ENCODE measurements at places on chromosomes 2 and 18. TPM values are rescaled to one million over a fixed set of nuclear protein-coding genes. Genes with fewer than 3 reads are reported as not detected.

IL36RN gene
- not detected for total RNA-seq

PROKR1 gene
- total RNA-seq = not detected

DNA sequence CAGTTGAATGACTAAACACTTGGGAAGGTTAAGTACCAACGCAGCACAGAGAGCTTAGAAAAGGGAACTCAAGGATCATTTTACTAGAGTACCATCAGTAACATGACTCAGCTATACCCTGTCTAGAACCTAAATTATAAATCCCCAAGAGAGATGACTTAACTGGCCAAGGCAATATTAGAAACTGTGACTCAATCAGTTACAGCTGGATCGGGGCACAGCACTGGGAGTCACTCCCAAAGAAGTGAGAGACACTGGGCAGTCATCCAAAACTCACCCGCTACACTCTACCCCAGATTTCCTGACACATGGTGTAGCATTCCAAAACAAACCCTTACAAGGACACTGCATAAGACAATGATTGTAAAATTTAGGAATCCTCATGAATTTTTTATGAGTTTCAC is 17.7 kb downstream of the IWS1 start:
- peak overlapping the region; percentile 59 for H3K27ac ChIP-seq
- H3K36me3 ChIP-seq = peaks cover 17% of the 10 kb centered on the region
- no peaks in the 10 kb centered on the region for H3K27me3 ChIP-seq
- peak; percentile 83 for DNase-seq

GRCh38 chr2:166042356-166042755 is 85.5 kb downstream of the SCN1A start:
- H3K4me1 ChIP-seq = no peaks in the 10 kb centered on the region
- H3K27ac ChIP-seq = no peak overlapping the region
- H3K36me3 ChIP-seq = no peaks in the 10 kb centered on the region
- no peak for DNase-seq
- no peaks in the 10 kb centered on the region for H3K27me3 ChIP-seq

PDE6D gene
- total RNA-seq = 46.1 TPM

GRCh38 chr18:24015639-24016631 is 1.4 kb downstream of the TTC39C start:
- DNase-seq = no peak
- H3K36me3 ChIP-seq = no peaks in the 10 kb centered on the region
- no peak overlapping the region for H3K27ac ChIP-seq

GRCh38 chr18:48197819-48198218 is 211.4 kb downstream of the ZBTB7C start:
- no peaks in the 10 kb centered on the region for H3K27me3 ChIP-seq
- H3K36me3 ChIP-seq = no peaks in the 10 kb centered on the region
- peaks cover 35% of the 10 kb centered on the region for H3K4me1 ChIP-seq
- H3K27ac ChIP-seq = no peak overlapping the region
- no peak overlapping the region for H3K4me3 ChIP-seq
- no peak for DNase-seq

DNA sequence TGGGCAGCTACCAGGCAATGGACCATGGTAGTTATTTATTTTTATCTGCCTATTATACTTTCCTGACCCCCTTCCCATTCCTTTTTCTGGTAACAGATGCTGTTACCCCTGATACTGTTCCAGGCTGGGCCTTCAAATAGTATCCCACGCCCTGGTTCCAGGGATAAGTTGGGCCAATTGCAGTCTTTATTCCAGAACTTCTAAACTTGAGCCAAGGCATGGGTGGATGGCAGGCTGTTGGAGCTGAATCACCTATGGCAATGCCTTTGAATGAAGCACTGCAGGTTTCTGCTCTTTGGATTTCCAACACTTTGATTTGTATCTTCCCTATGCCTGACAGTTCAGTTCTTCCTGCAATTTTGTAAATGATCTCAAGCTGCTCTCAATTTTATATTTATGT is 99.2 kb upstream of the LHCGR start:
- no peak overlapping the region for H3K4me3 ChIP-seq
- H3K27me3 ChIP-seq = no peaks in the 10 kb centered on the region
- no peaks in the 10 kb centered on the region for H3K4me1 ChIP-seq

- no peak overlapping the region for H3K27ac ChIP-seq
- H3K36me3 ChIP-seq = no peaks in the 10 kb centered on the region
- no peaks in the 10 kb centered on the region for H3K27me3 ChIP-seq
- no peaks in the 10 kb centered on the region for H3K4me1 ChIP-seq
- no peak overlapping the region for H3K4me3 ChIP-seq
- no peak for DNase-seq
Observed at GRCh38 chr18:52850031-52850560, 510.1 kb downstream of the DCC start.

RAX gene
- not detected for total RNA-seq

DNA sequence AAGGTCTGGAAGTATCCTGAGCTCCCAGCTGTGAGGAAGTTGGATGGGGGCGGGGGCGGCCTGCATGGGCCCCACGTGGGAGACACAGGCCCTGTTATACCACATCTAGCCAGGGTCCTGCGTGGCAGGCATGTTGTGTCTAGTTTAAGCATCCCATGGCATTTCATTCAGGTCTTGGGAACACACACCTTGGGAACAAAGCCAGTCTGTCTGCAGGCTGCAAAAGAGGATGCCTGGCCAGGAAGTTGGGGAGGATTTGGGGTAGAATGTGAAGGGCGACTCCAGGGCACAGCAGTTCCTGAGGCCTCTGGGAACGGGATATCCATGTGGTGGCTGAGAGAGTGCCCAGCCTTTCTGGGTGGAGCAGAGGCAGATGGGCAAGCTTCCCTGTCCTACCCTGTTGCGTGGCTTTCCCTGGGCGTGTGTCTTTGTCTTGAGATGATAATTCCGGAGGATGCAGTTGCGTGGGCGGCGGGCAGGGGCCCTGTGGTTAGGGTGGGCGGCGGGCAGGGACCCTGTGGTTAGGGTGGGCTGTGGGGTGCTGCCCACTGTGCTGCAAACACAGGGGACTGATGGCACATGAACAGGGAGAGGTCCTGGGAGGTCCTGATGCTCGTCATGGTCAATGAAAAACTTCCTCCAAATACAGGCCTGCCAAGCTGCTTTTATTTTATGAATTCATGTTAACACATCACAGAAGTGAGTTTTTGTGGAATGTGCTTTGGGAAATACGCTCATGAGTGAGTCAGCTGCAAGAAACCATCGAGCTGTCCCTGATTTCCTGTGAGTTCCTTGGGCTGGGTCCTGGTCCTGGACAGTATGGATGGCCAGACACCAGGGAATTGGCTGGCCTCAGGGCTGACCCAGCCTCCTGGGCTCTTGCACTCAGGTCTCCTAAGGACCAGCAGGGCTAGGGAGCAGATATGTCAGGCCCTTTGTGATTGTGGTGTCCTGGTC is 90.0 kb upstream of the HS6ST1 start:
- H3K36me3 ChIP-seq = no peaks in the 10 kb centered on the region
- DNase-seq = no peak
- no peaks in the 10 kb centered on the region for H3K27me3 ChIP-seq

DNA sequence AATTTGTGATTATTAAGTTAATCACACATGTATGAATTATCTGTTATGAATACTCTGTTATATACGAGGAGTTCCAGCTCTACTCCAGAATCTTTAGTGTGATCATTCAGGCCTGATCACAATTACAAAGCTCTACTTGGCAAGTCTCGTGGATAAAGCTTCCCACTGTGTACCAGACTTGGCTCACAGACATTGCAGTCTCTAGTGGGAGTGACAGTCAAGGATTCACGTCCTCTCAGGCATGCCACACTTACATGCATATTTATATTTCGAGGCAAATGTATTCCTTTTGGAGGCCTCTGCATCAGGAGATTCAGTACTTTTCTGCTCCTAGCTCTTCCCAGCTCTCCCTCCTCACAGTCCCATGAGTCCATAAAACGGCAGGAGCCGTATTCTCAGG is 403.4 kb upstream of the CDH7 start:
- no peaks in the 10 kb centered on the region for H3K27me3 ChIP-seq
- no peaks in the 10 kb centered on the region for H3K4me1 ChIP-seq
- no peak overlapping the region for H3K4me3 ChIP-seq
- no peak for DNase-seq
- H3K36me3 ChIP-seq = no peaks in the 10 kb centered on the region

DNA sequence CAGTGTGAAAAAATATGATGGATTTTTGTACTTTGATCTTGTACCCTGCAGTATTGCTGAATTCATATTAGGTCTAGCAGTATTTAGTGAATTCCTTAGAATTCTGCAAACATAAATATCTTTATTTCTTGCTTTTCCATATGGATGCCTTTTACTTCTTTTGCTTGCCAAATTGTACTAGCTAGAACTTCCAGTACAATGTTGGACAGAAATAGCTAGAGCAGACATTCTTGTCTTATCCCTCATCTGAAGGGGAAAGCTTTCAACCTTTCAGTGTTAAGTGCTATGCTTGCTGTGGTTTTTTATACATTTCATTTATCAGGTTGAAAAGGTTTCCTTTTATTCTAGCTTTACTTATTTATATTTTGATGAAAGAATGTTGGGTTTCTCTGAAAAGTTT is 1321.9 kb upstream of the CHAC2 start:
- H3K27ac ChIP-seq = no peak overlapping the region
- no peaks in the 10 kb centered on the region for H3K36me3 ChIP-seq

- no peak for DNase-seq
- no peaks in the 10 kb centered on the region for H3K27me3 ChIP-seq
- H3K36me3 ChIP-seq = no peaks in the 10 kb centered on the region
- no peak overlapping the region for H3K27ac ChIP-seq
Observed at GRCh38 chr2:36492216-36492945, 105.6 kb downstream of the FEZ2 start.

- no peaks in the 10 kb centered on the region for H3K36me3 ChIP-seq
- no peak overlapping the region for H3K27ac ChIP-seq
- H3K4me1 ChIP-seq = peaks cover 22% of the 10 kb centered on the region
- H3K4me3 ChIP-seq = no peak overlapping the region
Observed at GRCh38 chr18:77168811-77169311, 36.3 kb upstream of the MBP start.

MAB21L4 gene
- total RNA-seq = 0.81 TPM

DNA sequence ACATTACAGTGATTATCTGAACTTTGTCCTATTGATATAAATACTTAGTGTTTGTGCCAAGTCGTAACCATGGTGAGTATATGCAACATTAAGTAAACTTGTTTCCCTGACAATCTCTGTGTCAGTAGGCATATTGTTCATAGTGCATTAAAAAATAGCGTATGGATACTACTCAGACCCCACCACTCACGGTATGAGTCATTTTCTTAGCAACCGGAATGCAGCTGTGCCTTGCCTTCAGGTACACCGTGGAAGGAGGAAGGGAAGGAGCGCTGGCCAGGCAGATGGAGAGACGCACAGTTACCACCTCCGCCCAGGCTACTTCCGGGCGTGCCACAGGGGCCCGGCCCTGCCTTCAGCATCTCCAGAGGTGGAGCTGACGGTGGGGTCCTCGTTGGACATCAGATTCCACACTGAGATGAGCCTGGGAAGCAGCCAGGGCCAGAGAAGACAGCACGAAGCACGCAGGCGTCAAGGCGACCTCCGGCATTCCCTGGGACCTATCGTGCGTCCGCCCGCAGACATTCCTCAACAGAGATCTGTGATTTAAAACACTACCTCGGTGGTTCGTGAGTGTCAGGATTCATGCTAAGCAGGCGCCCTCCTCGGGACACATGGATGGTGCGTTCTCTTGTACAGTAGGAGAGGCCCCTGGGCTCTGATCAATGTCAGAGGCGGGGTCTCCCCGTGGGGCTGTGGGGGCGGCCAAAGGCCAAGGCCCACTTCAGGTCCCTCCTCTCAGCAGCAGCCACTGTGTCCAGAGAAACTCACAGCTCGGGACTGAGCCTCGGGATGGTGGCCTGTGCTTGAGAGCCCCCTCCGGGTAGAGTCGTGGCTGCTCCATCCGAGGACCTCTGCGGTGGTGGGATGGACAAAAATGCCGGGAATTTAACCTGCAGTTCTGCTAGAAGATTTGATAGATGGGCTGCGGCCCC is 82.2 kb upstream of the HDAC4 start:
- H3K27me3 ChIP-seq = no peaks in the 10 kb centered on the region
- H3K36me3 ChIP-seq = no peaks in the 10 kb centered on the region
- no peak overlapping the region for H3K27ac ChIP-seq
- H3K4me3 ChIP-seq = no peak overlapping the region
- DNase-seq = no peak

Measured in thyroid gland (tissue), 4 donors.